ENCODE measurements at places on chromosomes 5 and 9.

GRCh38 chr5:56167519-56167918, 65.6 kb downstream of the ANKRD55 start:
- no peaks in the 10 kb centered on the region for H3K27me3 ChIP-seq
- H3K4me1 ChIP-seq: peaks cover 4% of the 10 kb centered on the region
- no peaks in the 10 kb centered on the region for H3K36me3 ChIP-seq
- no peak for DNase-seq
- no peak overlapping the region for H3K4me3 ChIP-seq

DNA sequence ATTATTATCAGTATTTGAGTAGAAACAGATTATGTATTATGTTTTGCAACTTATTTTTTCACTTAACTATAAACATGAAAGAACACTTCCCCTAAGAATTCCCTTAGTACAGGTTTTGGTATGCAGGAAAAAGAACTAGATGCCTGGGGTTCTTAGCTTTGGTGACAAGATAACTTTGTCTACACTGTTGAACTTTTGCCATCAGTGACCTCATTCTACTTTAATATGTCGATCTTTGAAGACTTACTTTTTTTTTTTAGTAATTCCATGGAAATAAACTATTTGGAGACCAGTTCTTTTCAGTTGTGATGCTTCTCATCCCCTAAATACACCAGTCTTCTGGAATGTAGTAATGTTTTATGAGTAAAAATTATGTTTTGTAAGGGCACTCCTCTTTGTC, 34.3 kb downstream of the ZNF462 start:
- H3K36me3 ChIP-seq: no peaks in the 10 kb centered on the region
- DNase-seq: no peak
- no peak overlapping the region for H3K4me3 ChIP-seq
- no peaks in the 10 kb centered on the region for H3K4me1 ChIP-seq
- H3K27ac ChIP-seq: no peak overlapping the region

DNA sequence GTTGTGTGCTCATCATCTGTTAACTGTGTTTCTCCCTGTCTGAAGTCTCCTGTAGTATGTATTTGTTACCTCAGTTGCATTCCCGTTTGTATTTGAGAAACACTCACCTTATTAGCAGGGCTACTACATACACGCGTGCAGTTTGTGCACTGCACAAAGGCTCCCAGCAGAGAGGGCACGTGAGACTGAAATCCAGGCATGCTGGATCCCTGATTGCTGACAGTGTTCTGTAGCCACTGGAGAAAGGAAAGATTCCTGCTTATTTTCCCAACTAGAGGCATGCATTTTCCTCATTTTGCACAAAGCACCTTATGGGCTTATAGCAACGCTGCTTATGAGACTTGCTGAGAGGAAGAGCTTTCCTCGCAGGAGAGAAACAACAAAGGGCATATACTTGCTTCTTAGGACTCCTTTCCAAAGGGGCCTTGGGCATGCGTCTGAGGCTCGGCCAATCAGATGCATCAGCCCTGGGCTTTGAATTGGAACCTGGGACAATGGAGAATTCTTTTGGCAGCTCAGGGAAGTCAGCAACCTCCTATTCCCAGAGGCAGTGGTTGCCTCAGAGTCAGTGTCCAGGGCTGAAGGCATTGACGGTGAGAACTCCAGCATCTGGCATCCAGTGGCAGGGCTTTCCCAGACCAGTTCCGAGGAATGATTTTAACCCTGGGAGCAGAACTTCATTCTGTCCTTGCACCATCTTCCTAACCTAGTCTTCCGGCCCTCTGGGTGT, 9.9 kb upstream of the MEGF10 start:
- peaks cover 2% of the 10 kb centered on the region for H3K27me3 ChIP-seq
- H3K4me3 ChIP-seq: no peak overlapping the region
- H3K36me3 ChIP-seq: no peaks in the 10 kb centered on the region
- no peak for DNase-seq

- no peak overlapping the region for H3K27ac ChIP-seq
- no peak overlapping the region for H3K4me3 ChIP-seq
- H3K36me3 ChIP-seq: no peaks in the 10 kb centered on the region
These were observed 100.6 kb downstream of the ICE1 start for GRCh38 chr5:5523066-5523505.

DNA sequence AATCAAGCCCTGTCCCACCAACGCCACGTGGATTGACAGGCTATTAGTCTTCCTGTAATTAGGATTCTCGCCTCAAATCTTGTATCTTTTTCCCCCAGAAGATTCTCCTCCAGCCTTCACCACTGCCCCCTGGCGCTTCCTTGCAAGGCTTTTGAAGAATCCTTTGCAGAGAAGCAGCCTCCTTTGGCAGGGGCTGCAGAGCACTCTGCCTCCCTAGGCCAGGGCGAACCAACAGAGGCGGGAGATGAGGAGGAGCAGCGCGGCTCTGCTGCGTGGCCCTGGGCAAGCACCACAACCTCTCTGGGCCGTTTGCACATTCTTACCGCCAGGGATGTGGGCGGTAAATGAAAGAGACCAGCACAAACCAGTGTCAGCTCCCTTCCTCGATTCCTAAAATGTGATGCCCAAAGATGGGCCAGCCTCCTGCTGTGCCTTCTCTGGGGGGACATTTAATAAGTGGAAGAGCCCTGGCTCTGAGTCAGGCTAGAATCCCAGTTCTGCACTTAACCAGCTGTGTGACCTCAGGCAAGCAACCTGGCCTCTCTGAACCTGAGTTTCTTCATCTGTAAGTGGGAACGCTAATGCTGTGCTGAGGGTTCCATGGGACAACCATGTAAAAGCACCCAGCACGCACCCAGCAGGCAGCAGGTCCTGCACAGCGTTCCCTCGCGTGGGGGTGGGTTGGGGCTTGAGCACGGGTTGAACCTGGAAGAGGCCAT, 128.6 kb downstream of the KCNIP1 start:
- no peak overlapping the region for H3K27ac ChIP-seq
- no peaks in the 10 kb centered on the region for H3K27me3 ChIP-seq
- H3K4me3 ChIP-seq: peak overlapping the region; percentile 71
- H3K36me3 ChIP-seq: no peaks in the 10 kb centered on the region
- H3K4me1 ChIP-seq: peaks cover 14% of the 10 kb centered on the region

- H3K4me1 ChIP-seq: no peaks in the 10 kb centered on the region
- H3K36me3 ChIP-seq: no peaks in the 10 kb centered on the region
- no peak for DNase-seq
- H3K27ac ChIP-seq: no peak overlapping the region
- H3K4me3 ChIP-seq: no peak overlapping the region
- H3K27me3 ChIP-seq: no peaks in the 10 kb centered on the region
These were observed 412.9 kb downstream of the CHSY3 start for GRCh38 chr5:130316971-130317680.

GRCh38 chr5:59840200-59840601, 53.3 kb downstream of the PDE4D start:
- DNase-seq: no peak
- no peaks in the 10 kb centered on the region for H3K4me1 ChIP-seq
- H3K27me3 ChIP-seq: no peaks in the 10 kb centered on the region
- H3K27ac ChIP-seq: no peak overlapping the region
- no peaks in the 10 kb centered on the region for H3K36me3 ChIP-seq
- no peak overlapping the region for H3K4me3 ChIP-seq

- H3K27me3 ChIP-seq: no peaks in the 10 kb centered on the region
- H3K4me1 ChIP-seq: no peaks in the 10 kb centered on the region
- H3K36me3 ChIP-seq: peaks cover 70% of the 10 kb centered on the region
- no peak for DNase-seq
- H3K27ac ChIP-seq: no peak overlapping the region
These were observed 185.5 kb upstream of the OTULINL start for GRCh38 chr5:14396066-14396465.

GRCh38 chr9:4902135-4902475, 83.0 kb upstream of the JAK2 start:
- no peaks in the 10 kb centered on the region for H3K36me3 ChIP-seq
- H3K27ac ChIP-seq: no peak overlapping the region
- peak overlapping the region; percentile 63 for H3K4me3 ChIP-seq
- H3K27me3 ChIP-seq: no peaks in the 10 kb centered on the region
